ENCODE measurements at places on chromosomes 3 and 15.

GRCh38 chr15:72229076-72229946, 1.7 kb downstream of the PKM start:
- no peak for DNase-seq

DNA sequence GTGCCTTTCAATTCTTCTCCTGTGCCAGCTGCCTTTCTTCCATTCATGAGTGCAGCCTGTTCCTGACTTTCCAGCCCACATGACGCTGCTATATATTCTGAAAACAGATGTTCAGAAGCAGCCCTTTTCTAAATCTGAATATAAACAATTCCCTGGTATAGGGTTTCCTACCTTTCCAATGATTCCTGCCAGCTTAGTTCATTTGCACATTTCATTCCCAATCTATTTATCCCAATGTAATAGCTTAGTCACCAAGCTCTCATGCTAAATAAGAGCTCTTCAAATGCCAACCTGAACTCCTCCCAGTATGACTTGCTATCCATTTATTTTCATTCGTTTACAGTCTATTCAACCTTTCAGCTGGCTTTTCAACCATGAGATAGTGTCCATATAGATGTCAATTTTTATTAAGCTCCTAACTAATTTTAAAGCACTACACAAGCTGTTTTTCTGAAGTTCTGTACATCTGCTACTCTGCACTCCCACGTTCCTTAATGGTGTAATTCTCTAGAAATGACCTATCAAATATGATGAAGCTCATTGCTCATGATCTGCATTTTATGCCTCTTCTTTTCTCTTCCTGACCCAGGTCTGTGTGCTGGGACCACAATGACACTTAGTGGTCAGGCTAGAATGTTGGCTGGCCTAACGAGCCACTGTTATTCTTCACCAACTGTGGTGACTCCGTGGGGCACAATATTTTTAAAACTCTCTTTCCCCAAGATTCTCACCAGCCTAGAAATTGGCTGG, 605.0 kb upstream of the TBL1XR1 start:
- DNase-seq, result peak; percentile 38

GRCh38 chr3:112348943-112349342, 16.0 kb downstream of the CD200 start:
- no peak for DNase-seq

- no peak for DNase-seq
These were observed 210.5 kb upstream of the TLE3 start for GRCh38 chr15:70308011-70308734.

GRCh38 chr15:69847625-69848024, 250.1 kb downstream of the TLE3 start:
- DNase-seq, result no peak

GRCh38 chr3:42670670-42671069, 14.7 kb upstream of the KLHL40 start:
- DNase-seq, result no peak

GRCh38 chr3:24302396-24302795, 192.3 kb downstream of the THRB start:
- DNase-seq, result no peak

- DNase-seq, result no peak
These were observed 8.0 kb upstream of the RPS27L start for GRCh38 chr15:63165166-63165859.

DNA sequence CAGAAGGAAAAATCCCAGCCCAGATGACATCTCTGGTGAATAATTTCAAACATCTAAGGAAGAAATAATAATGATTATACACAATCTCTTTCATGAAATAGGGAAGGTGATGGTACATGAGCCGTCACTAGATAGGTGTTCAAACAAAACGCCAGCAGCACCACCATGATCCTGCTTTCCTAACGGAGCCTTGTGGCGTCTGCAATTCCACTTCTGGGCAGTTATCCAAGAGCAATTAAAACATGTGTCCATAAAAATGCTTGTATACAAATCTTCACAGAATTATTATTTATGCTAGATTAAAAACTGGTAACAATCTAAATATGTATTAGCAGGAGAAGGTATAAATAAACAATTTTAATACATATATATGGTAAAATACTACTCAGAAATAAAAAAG, 33.7 kb downstream of the RTP4 start:
- DNase-seq, result no peak

DNA sequence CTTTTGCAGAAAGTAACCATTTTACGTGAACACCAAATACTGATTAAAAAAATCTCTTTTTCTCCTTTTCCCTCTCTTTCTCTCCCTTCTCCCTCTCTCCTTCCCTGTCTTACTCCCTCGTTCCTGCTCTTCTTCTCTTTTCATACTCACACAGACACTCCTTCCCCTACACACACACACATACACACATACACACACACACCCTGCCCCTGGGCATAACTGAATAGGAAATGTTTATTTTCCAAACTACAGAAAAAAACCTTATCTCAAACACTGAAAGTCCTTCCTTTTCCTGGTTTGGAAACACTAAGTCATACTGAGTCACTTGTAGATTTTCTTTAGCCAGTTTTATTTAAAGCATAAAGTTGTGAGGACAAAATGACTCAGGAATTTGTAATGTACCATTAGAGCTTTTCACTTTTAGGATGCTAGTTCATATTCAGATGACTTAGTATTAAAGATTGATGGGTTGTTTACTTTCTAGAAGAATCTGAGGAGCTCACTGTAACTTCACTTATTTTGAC, 62.4 kb downstream of the MBNL1 start:
- DNase-seq, result no peak

Data from SK-N-DZ (cell line).